Activated T-helper 17 cell treated with anti-CD3 and anti-CD28 coated beads, Interleukin-2, amount 50 U/mL, for 72 hours (primary cell): ENCODE measurements at places on chromosomes 4 and X.

- no peak for ATAC-seq
Observed at GRCh38 chr4:68175562-68176155, 46.0 kb upstream of the TMPRSS11F start.

DNA sequence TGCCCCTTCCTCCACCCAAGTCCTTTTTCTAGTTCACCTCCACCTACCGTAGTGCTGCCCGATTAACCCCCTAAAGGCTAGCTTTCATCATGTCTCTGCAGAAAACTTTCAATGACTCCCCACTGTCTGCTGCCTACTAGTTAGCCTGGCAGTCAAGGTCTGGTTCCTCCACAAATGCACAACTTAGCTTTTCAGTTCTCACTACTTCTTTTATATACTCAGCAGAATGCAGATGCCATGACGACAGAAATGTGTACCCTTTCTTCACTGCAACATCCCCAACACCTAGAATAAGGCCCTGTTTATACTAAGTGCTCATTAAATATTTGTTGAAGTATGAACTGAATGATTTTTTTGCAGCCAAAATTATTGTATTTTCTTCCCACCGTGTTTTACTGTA lies 30.9 kb upstream of the RASGEF1B start:
- no peak for ATAC-seq

- peak; percentile 84 for ATAC-seq
Observed at GRCh38 chrX:108022491-108023089, 22.3 kb upstream of the VSIG1 start.

DNA sequence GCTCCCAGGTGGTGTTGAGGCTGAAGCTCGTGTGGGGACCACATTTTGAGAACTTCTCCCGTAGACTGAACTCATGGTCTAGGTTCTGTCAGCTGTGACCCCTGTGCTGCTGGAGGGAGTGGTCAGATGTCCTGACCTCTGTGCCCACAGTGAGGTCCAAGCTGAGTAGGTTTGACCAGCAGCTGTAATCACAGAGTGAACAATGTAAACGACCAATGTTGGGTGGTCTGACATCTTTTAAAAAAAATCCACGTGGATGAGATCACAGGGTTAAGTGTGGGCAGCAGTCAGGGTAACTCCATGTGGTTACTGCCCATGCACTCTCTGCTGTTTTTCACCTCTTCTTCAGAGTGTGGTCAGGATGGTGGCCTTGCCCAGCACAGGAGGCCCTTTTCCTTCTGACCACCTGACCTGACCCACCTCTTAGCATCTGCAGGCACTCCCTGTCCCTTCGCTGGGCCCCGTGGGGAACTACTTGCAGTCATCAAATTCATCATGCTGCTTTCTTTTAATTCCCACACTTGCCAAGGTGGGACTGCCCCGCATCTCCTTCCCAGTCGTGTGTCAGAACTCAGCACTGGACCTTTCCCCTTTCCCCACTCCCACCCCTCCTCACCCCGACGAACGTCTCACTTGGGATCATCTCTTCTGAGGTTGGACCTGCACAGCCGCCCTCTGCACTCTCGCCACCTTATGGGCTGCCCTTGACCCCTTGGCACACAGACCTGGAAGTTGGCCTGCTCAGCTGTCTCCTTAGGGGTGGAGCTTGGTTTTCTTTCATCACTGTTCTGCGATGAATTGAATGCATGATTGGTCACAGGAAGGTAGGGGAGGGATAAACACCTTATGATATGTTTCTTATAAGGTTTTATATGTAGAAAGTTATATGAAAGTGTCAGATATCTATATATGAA lies 120.1 kb downstream of the PTTG2 start:
- ATAC-seq = no peak

DNA sequence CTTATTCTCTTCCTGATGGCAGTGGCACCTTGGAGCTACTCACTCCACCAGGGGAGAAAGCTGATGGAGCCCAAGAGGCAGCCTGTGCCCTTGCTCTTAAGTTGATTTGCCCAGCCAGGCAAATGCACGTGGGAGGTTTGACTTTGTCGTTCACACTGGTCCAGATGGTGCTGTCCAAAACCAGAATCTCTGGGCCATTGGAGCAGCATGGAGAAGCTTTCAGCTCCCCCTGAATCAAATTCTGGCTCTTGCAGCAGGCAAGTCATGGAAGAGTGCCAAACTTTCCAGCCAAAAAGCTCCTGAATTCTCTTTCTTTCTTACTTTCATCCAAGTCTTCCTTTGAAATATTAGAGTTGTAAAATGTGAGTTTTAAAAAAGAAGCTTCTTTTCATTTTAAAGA lies 970.4 kb downstream of the RPA4 start:
- ATAC-seq = no peak

GRCh38 chrX:121876305-121876704 lies 828.9 kb downstream of the GLUD2 start:
- no peak for ATAC-seq

DNA sequence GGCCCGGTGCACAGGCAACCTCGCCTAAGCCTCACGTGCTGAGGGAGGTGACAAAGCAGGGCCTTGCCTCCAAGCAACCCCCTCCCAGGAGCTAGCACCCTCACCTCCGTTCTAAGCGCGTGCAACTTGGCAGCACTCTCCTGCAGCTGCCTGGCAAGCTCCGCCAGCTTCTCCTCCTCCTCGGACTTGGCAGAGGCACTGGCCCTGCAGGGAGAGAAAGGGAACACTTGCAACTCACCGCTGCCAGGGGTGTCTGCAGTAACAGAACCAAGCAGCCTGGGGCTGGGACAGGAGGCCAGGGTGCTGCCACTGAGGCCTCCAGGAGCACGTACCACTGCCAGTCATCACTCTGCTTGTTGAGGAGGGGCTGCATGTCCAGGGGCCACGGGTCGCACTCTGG lies 10.3 kb upstream of the TREX2 start:
- no peak for ATAC-seq

DNA sequence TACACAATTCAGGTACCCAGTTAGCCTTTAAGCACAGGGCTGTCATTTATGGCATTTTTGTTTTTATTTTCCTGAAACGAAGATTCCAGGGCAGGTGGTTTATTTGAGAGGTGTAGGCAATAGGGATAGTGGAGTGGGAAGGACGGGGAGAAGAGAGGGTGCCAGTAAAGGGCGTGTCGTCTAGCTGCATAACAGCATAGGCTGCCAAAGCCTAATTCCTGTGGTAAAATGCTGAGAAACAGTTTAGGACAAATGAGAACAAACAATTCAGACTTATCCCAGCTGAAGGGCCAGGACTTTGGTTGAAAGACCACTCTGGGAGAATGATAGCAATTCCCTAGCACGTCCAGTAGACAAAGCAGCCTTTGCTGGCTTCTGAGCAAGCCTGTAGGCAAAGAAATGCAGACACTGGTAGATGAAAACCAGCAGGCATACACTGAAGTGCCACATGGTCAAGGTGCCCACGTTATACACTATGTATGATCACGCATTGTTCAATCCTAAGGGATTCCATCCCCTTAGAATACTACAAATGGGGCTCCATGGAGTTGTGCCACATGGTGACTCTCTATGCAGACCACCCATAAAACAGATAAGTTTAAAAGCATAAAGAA lies 70.6 kb downstream of the PKD2 start:
- ATAC-seq = no peak

GRCh38 chr4:181962321-181962720 lies 280.9 kb upstream of the TENM3 start:
- no peak for ATAC-seq

DNA sequence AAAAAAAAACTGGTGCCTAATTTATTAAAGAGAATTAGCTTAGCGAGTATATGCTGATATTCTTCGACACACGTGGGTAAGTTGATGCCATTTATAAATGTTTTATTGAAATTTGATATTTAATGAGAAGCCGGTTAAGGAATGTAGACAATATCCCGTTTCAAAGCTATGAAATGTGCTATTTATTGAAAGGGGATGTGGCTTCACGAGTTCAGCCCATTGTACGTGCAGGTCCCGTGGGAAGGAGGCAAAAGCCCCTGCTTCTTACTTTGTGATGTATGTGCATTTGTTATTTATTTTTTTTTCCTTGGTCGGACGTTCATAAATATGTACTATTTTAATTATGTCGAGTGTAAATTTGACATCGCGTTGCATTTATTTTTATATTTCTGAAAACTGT lies 20.2 kb downstream of the SHOX start:
- no peak for ATAC-seq

DNA sequence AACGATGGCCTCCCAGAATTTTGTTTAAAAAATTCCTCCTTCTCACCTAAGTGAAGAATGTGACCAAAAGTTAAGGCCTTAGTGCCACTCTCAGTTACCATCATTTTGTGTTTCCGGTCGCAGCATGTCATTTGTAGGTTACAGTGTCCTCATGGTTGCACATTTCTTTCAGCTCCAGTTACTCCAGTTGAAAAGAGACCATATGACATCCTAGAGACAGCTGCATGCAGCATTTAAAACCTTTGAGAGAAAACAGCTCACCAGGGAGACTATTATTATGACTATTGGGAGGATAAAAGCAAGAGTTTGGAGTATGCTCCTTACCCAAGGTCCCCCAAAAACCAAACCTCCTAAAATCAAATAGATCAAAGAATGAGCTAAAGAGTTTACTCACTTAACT lies 45.8 kb downstream of the MGARP start:
- ATAC-seq = no peak

DNA sequence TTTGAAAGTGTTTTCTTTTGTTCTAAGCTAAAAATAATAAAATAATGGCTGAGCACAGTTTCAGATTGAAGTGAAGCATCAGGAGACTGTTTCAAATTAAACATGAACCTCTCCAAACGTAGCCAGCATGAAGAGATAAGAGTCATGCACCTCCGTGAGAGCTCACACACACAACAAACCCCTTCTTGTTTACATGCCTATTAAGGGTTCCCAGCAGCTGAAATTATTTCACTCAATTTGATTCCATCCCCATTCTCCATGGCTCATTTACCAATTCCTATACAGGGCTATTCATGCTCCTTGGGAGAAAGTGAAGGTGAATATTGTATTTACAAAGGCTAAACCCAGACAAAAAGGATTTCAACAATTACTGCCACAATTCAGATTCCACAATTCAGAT lies 954.1 kb upstream of the INTU start:
- ATAC-seq = no peak
